Dermis blood vessel endothelial cell (primary cell): ENCODE measurements at places on chromosomes 16 and 17.
A peak's percentile ranks its signal among the peaks of the same experiment; 100 is the strongest.

- no peak for DNase-seq
Measured at GRCh38 chr16:22329199-22329695, 32.0 kb downstream of the POLR3E start.

DNA sequence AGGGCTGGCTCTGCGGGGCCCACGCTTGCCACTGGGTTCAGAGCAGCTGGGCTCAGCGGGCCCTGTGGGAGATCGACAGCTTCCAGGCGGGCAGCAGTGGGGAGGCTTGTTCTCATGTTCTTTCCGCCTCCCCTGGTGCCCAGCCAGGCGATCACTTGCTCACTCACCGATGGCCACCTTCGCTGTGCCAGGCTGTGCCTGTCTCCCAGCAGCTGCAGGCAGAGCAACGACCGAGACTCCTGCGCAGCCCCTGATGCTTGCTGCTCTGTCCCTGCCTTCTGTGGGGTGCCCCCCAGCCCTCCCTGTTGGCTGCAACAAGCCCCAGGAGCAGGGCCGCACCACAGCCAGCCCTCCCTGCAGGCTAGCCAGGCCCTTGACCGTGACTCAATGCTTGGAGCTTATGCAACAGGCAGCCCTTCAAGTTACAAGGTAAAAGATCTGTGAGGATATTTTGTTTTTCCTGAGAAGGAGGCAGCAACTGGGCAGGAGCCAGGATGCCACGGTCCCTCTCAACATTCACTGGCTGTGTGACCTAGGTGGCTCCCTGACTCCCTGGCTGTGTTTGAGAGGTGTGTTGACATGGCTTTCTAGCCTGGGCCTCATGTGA lies 9.6 kb upstream of the SPNS2 start:
- DNase-seq = no peak

- DNase-seq = no peak
Measured at GRCh38 chr17:65131946-65132345, 5.2 kb upstream of the RGS9 start.

- peak; percentile 39 for DNase-seq
Measured at GRCh38 chr16:88566158-88566557, 4.0 kb upstream of the ZC3H18 start.

- DNase-seq = peak; percentile 78
Measured at GRCh38 chr16:1105888-1106620, 10.0 kb upstream of the C1QTNF8 start.

- no peak for DNase-seq
Measured at GRCh38 chr16:392450-393030, 4.5 kb upstream of the NME4 start.

GRCh38 chr17:45164734-45165269 lies 3.1 kb downstream of the HEXIM2 start:
- no peak for DNase-seq

- no peak for DNase-seq
Measured at GRCh38 chr16:47490471-47490870, 29.3 kb downstream of the PHKB start.

DNA sequence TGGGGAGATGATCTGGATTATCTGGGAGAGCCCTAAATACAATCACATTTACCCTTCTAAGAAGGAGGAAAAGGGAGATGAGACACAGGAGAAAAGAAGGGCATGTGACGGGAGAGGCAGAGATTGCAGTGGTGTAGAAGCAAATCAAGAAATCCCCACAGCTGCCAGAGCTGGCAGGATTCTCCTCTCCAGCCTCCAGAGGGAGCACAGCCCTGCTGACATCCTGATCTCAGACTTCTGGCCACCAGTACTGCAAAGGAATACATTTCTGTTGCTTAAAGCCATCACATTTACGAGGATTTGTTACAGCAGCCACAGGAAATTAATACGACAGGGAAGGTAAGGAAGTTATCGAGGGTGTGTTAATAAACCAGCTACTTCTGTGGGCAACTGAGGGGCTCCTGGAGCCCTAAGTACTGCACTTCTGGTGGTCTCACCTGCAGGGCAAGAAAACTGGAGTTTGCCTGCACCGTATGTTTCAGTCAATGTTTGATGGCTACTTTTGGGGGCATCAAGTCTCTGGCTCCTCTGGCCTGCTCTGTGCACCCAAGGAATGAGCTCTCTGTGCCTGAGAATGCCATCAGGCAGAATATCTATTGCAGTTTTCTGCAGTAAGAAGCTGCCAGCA lies 22.9 kb upstream of the CDH13 start:
- DNase-seq = peak; percentile 80

- DNase-seq = peak; percentile 60
Measured at GRCh38 chr16:57388359-57389086, 16.0 kb upstream of the CCL17 start.

DNA sequence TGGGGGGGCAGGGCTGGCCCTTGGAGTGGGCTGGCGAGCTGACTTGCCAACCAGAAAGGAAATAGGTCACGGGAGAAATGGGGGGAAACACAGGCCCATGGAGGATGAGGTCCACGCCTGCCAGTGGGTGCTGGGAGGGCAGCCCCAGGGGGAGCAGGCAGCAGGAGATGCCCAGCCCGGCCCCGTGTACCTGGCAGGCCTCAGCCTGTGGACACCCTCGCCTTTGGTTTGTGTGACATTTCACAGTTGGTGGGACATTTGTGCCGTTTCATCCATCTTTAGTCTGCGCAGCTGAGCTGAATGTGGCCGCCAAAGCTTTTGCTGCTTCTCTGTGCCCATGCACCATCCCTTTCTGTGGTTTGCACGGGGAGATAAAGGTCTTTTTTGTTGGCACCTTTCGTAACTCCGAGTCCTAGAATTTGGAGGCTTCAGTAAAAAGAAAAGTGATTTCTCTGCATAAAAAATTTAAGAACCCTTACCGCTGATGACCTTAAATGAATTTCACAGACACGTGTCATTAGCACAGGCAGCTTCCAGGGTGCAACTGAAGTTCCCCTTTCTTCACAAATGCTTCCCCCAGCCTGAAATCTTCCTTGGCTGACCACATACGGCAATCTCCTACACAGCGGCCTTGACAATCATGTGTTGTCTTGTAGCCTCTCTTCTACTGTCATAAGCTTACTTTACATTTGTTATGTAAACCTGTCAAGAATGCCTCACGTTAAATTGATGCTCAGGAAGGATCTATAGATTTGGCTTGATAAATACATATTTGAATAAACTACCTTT lies 193.6 kb downstream of the RPTOR start:
- DNase-seq = no peak

- no peak for DNase-seq
Measured at GRCh38 chr16:1157639-1158455, 4.9 kb downstream of the CACNA1H start.

DNA sequence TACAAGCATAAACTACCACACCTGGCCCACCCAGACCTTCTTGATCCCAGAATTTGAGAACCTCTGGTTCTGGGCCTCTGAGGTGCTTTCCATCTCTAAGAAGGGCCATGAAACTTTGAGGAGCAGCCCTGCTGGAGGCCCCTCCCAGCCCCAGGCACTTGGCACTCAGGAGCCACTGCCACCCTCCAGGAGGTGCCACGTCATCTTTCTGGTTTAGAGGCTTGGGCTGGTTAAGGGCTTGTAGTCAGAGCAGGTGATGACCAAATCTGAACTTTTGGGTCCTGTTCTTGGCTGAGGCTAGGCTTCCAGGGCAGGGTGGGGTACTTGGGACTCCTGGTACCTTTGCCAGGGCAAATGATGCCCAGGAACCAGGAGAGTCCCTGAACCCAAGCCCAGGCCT lies 13.8 kb upstream of the DLX4 start:
- no peak for DNase-seq

DNA sequence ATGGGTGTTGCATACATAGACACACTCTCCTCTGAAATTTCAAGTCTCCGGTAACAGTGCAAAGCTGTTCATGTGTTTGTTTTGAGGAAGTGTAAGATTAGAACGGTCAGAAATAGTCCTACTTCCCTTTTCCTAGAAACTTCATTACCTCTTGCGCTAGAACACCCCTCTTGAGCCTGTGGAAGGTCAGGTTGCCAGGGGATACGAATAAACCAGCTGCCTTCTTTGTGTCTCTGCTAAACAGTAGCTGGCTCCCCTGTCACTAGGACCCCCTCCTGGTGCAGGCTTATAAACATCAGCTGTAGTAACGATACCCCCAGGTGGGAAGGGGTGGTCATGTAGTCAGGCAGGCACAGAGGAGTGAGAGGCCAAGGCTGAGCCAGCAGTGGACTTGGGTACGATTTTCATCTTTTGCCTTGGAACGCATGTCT lies 113.4 kb upstream of the RCVRN start:
- no peak for DNase-seq

DNA sequence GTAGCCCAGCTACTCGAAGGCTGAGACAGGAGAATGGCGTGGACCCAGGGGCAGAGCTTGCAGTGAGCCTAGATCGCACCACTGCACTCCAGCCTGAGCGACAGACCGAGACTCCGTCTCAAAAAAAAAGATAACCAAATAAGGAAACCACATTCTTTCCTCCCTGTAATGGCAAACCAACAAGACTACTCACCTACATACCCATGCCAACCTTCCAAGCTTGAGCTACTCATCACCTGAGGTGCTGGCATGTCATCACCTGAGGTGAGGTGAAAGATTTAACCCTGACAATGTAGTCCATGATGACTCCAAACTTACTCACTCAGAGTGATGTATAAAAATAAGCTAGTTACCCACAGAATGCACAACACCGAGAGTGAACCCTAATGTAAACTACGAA lies 85.2 kb downstream of the SMG6 start:
- no peak for DNase-seq

GRCh38 chr17:45906927-45907622 lies 12.7 kb downstream of the MAPT start:
- DNase-seq = no peak

DNA sequence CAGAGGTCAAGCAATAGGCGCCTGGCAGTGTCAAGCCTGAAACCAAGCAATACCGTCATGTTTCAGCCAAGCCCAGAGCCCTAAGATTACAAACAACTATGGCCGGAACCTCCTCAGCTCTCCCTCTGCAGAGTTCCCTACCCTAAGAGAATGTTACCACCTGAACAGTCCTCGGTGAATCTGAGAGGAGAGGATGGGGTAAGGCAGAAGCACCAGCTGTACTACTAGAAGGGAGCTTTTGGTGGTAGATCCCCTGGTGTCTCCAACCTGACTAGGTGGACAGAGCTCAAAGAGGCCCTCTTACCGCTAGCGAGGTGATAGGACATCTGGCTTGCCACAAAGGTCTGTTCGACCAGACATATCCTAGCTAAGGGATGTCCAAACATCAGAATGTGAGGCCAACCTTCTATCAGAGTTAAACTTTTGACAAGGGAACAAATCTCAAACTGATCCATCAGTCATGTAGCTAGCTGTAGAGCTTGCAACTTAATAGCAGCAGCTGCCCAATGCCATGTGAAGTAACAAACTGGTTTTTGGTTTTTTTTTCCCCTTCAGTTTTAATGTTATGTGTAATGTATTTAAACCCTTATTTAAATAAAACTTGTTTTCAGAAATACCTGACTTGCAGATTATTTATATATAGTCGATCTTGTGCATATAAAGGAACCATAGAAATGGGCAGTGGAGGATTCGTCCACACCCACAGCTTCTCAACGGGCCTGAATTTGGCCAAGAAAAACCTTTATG lies 2.5 kb downstream of the EIF1 start:
- no peak for DNase-seq

GRCh38 chr16:48507391-48507790 lies 102.6 kb downstream of the N4BP1 start:
- no peak for DNase-seq

GRCh38 chr17:39173526-39174274 lies 7.7 kb upstream of the ARL5C start:
- no peak for DNase-seq

DNA sequence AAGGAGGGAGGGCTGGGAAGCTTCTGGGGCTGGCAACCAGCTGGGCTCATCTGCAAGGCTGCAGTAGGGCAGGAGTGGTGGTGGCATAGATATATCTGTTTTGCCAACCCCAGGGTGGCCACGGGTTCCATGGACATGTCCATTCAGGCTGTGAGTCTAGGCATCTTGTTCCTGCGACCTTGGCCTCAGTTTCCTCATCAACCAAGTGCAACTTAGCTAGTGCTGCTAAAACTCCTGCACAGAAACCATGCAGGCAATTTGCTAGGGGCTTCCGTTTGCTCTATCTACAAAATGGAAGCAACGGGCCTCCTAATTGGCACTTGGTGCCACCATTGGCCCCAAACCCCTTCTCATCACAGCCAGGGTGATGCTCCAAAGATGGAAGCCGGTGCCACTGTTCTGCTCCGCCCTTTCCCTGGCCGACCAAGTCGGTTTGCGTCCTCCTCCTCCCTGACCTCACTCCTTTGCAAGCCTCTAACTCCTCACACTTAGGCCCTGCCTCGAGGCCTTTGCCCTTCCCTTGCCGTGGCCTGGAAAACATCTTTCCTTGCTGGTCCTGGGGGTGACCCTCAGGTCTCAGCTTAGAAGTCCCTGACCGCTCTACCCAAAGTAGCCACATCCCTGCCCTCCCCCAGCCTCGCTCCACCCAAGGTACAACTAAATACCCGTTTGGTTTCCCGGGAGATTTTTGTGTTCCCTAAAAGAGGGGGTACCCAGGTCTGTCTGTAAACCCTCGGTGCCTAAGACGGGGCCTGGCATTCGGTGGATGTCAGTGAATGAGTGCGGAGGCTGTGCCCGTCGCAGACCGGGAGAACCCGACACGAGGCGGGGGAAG lies 1.2 kb downstream of the SREBF1 start:
- DNase-seq = peak; percentile 33
